ENCODE measurements at places on chromosomes 5 and 9.
A peak's percentile ranks its signal among the peaks of the same experiment; 100 is the strongest.

GRCh38 chr9:2180154-2180553 lies 165.0 kb downstream of the SMARCA2 start:
- DNase-seq = no peak

GRCh38 chr5:59390074-59390659 lies 503.4 kb downstream of the PDE4D start:
- DNase-seq = no peak

- no peak for DNase-seq
Measured at GRCh38 chr5:114362977-114363761, 1.3 kb downstream of the KCNN2 start.

DNA sequence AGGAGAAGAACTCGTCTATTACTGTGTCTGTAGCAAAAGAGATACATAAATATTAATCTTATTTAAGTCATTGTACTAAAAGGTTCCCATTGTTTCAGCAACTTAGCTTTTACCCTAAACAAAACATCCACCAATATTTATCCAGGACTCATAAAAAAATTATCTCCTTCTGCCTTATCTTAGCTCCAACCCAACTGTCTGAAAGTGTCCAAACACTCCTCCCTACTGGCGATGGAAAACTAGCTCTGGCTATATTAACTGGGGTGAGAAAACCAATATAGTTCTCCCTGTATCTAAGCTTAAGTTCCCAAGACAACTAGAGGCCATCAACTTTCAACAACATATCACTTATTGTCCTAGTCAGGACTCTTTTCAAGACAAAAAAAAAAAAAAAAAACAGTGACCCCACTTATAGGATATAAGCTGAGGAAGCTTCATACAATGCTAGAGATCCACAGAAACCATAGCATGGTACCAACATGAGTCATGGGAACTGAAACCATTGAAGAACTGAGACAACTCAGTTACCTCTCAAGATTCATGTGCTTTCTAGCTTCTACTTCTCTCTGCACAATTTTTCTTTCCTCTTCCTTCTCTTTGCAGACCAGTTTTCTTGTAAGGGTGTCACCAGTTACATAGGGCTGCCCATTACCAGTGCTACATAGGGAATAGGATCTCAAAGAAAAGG lies 150.7 kb upstream of the RASA1 start:
- DNase-seq = no peak

- DNase-seq = no peak
Measured at GRCh38 chr5:36606428-36607113, at the start of gene SLC1A3. SLC1A3 (plus strand) TSS chr5:36606606; CDS start chr5:36608424, 1,818 bp downstream.

DNA sequence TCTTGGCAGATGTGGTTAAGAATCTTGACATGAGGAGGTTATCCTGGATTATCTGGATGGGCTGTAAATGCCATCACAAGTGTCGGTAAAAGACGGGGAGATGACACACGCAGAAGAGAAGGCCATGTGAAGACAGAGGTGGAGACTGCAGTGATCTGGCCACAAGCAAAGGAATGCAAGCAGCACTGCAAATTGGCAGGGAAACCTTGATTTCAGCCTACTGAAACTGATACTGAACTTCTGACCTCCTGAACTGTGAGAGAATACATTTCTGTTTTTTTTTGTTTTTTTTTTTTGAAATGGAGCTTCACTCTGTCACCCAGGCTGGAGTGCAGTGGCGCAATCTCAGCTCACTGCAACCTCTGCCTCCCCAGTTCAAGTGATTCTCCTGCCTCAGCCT lies 92.4 kb upstream of the NFIL3 start:
- no peak for DNase-seq

GRCh38 chr5:136927571-136927970 lies 562.2 kb upstream of the TRPC7 start:
- DNase-seq = peak; percentile 13

GRCh38 chr5:589173-589572 lies 23.0 kb upstream of the CEP72 start:
- no peak for DNase-seq

GRCh38 chr9:136960212-136960937 lies 8.3 kb downstream of the LCN12 start:
- DNase-seq = no peak

- no peak for DNase-seq
Measured at GRCh38 chr5:135993335-135993879, 35.4 kb upstream of the TGFBI start.

DNA sequence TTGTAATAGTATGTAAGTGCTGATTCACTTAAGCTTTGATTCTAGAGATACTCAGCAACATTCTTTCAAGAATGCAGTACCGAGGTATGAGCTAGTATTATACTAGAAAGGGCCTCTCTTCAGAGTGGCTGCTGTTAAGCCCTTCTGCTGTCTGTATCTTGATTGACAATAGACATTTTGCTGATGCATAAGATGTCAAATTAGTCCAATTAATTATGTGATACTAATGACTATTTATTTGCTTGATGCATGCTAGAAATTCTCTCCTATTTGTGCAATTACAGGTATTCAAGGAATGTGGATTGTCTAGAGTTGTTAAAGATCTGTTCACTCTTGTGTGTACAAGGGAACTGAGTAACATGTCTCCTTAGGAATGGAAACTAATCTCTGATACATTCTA lies 92.3 kb upstream of the PTGER4 start:
- no peak for DNase-seq

- no peak for DNase-seq
Measured at GRCh38 chr5:142507531-142508372, 178.1 kb downstream of the FGF1 start.

DNA sequence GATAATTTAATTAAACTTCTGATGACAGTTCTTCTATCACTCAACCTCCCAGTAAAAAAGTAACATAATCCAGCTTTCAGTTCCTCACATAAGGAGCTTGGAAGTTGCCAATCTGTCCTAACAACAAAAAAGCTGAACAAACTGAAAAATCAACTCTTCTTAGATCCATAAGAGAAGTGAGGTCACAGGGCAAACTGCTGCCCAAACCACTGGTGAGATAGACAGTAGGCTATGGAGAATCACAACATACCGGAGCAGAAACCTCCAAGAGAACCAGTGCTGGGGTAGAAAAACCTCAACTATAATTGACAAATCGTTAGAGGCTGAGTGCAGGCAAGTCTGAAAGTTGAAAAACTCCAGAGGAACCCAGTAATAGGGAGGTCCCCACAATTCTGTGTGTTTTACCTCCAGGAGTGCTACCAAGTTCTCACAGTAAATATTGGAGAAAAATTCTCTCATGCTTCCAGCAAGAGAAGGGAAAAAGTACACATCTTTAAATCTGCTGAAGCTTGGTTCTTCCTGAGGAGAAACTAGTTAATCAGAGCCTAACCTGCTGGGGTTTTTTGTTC lies 300.0 kb downstream of the PDE4D start:
- DNase-seq = no peak

- no peak for DNase-seq
Measured at GRCh38 chr5:116495786-116496357, 78.8 kb downstream of the SEMA6A start.

DNA sequence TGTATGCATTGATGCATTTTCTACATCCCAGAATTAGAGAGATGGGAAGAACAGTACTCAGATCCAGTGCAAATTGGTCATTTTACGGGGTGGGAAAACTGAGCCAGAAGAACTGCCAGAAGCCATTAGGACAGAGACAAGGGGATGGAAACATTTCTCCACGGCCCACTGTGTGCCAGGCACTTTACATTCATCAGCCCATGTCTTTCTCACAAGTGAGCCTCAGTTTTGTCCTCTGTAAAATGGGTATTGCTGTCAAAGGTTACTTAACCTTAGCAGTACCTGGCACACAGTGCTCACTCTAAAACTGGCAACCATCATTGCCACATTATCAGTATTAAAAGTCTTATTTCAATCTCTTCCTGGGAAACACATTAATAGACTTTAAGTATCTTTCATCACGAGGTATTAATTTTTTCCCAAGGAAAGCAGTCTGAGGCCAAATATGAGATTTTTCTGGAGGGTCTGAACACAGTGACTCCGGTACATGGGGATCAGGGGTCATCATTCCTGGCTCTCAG lies 5.2 kb downstream of the DUSP1 start:
- DNase-seq = no peak

DNA sequence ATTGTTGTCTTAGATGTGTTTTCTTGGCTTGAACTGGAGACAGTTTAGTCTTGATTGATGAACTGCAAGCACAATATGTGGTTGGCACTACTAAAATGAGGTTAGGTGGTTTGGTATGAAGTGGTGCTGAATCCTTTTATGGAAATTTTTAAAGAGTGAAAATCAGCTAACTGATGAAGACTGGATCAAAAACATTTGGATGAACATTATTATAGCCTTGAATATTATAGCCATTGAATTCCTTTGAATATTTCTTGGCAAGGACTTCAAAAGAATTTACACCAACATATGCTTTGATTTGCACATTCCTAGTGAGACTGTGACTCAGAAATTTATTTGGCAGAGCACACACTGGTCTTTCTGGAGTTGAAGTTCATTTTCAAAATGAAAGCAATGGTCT lies 318.3 kb downstream of the CHSY3 start:
- no peak for DNase-seq

GRCh38 chr5:44389823-44390143 lies 563 bp upstream of the FGF10 start:
- DNase-seq = no peak

DNA sequence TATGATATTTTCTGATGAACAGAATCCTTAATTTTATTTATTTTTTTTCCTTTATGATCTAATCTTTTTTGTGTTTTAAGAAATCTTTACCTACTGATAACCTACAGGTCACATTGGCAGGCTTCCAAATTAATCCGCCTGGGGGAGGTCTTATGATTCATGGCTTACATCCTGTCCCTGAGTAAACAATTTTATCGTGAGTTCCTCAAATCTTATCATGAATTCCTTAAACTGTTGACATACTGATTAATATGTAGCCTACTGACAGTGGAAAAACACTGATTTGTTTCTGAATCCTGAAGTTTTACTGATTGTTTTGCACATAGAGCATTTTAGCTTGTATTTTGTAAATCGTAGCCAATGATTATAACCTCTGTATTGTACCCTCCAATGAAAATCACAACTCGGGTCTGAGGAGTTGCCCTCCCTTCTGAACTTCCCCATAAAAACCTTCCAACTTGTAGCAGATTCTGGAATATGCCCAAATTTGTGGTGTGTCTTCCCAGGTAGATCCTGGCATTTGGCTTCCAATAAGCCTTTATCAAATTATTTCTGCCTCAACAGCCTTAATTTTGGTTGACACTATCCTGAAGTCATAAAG lies 105.6 kb downstream of the VCAN start:
- no peak for DNase-seq

DNA sequence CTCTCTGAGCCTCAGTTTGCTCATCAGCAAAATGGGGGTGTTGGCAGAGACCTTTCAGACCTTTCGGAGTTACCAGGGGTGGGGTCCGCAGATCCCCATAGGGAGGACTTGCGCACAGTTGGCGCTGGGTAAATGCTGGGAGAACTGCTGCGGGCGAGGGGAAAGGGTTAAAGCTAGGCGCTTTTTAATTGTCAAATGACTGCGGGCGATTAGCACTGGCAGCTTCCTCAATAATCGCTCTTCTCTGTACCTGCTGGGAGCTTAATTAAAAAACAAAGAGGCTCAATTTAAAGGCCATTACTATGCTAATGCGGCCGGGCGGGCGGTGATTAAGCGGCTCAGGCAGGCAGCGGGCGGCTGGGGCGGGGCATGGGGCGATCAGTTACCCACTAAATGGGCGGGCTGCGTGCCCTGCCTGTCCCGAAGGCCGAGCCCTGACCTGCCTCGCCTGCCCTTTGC lies 63.0 kb downstream of the LMX1B start:
- no peak for DNase-seq

GRCh38 chr5:110612794-110613247 lies 113.7 kb downstream of the TMEM232 start:
- no peak for DNase-seq

DNA sequence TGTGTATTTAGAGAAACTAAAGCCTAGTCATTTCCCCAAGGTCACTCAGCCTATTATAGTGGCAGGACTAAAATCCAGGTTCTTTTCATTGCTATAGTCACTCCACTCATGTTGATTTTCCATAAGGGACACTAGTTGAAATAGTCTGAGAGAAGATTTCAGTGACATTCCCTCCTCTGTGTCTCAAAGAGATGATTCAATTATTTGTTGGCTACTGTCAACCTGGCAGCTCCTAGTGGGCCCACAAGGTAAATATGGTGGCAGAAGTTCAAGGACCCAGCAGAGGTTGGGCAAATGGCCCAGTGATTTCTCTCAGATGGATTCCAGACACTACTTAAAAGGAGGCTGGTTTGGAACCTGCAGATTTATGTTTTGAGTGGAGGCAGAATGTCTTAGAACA lies 48.1 kb downstream of the G3BP1 start:
- DNase-seq = peak; percentile 65

GRCh38 chr5:132557478-132558172 lies 848 bp downstream of the RAD50 start:
- no peak for DNase-seq

- no peak for DNase-seq
Measured at GRCh38 chr5:119255571-119256356, 100.1 kb upstream of the TNFAIP8 start.

DNA sequence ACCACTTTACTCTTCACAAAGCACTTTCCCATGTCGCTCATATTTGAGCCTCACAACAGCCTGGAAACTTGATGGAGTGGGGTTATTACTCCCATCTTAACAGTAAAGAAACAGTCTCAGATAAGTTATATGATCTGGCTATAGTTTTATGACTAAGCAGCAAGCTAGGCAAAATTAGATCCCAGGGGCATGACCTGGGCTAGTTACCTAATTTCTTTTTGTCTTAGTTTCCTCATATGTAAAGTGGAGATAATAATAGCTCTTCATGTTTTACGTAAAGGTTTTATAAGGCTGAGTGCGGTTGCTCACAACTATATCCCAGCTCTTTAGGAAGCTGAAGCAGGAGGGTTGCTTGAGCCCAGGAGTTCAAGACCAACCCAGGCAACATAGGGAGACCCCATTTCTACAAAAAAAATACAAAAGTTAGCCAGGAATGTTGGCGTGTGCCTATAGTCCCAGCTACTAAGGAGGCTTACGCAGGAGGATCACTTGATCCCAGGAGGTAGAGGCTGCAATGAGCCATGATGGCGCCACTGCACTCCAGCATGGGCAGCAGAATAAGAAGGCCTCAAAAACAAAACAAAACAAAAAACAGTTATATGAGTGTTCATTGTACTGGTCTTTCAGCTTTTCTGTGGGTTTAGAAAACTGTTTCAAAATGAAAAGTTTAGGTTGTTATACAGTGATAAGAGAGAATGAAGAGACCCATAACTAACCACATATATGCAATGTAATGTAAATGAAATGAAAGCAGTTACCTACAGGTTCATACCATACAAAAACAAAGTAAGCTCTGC lies 6.5 kb upstream of the PLIN2 start:
- DNase-seq = no peak

DNA sequence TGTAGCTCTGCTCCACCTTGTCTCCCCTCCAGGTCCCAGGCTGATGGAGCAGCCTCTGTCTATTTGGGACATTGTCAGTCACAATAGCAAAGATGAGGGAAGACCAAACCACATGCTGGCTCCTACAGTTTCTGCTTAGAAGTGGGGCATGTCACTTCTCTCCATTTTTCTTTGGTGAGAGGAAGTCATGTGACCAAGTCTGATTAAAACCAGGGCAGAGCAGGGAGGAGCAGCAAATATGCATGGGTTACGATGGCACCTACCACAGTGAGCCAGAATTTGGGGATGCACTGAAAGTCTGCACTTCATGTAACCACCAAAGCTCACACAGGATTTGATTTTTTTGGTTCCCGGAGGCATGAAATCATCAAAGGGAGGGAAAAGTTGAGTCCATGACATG lies 234.6 kb downstream of the CDK5RAP2 start:
- DNase-seq = no peak

All from NCI-H446 treated with DMSO at 0.1 percent for 48 hours (cell line).